Common myeloid progenitor, CD34-positive (primary cell): ENCODE measurements at places on chromosomes 1 and 21.

DNA sequence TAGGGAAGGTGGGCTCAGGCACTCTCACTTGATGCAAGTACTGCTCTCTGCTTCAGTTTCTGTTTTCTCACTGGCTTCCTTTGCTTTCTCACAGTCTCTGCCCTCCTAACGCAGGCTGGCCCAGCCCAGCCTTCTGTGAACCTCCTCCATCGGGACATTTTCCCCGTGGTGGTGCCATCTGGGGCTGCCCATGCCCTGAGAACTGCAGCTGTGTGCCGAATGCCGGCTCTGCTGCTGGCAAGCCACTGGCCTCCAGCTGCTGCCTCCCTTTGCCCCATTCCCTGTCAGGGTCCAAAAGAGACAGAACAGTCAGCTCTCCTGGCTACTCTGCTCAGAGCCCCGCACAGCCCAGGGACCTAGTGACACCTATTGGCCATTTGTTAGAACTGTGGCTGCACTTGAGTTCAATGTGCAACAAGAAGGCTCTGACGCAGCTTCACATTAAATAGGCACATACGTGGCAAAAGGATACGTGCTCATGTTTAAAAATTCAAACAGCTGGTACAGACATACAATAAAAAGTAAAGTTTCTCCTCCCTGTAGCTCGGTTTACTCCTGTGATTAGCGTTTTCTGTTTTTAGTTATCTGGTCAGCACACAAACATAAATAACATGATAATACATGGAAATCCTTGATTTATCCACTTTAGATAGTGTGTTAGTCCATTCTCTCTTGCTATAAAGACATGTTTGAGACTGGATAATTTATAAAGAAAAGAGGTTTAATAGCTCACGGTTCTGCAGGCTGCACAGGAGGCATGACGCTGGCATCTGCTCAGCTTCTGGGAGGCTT, 46.6 kb downstream of the FCRL5 start:
- H3K4me1 ChIP-seq: no peaks in the 10 kb centered on the region
- no peak overlapping the region for H3K4me3 ChIP-seq
- H3K36me3 ChIP-seq: no peaks in the 10 kb centered on the region
- DNase-seq: peak; percentile 66

- H3K27ac ChIP-seq: no peak overlapping the region
- peaks cover 7% of the 10 kb centered on the region for H3K4me1 ChIP-seq
- no peak for DNase-seq
- no peaks in the 10 kb centered on the region for H3K27me3 ChIP-seq
- H3K36me3 ChIP-seq: peaks cover 23% of the 10 kb centered on the region
- no peak overlapping the region for H3K4me3 ChIP-seq
These were observed 154.0 kb downstream of the DHRS3 start for GRCh38 chr1:12464045-12464461.

DNA sequence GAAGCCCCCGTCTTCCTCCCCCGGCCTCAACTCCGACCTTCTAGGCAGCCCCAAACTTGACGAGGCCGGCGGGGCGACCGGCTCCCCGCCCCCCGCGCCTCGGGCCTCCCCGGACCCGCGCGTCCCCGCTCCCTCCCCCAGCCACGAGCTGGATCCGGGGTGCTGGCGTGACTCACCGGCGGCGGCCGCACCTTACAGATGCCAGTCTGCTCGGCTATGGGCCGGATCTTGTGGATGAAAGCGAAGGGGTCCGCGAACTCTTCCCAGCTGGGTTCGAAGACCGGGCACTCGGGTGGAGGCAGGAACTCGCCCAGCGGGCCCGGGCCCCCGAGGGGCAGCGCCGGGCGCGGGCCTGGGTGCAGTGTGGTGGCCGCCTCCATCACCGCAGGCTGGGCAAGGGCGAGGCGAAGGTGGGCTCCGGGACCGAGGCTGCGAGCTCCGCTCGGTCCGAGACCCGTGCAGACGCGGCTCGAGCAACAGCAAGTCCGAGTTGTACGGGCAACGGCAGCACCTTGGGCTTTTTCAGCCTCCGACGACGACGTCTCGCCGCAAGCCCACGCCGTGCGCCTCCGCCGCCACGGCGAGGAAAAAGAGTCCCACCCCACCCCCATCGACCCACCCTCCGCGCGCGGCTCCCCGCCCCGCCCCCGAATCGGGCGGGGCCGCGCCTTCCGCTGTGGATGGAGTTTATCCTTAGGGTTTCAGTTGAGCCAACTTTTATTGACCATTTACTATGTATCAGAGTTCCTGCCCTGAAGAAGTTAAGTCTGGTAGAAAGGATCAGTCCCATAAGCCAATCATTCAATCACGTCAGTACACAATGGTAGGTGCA, at the start of gene KDM5B:
Gene KDM5B, minus strand, starts transcription at position 496 of the 832 bp plus-strand sequence. Its CDS starts 116 bp downstream, at position 380.
- H3K4me3 ChIP-seq: peak within 1 kb of the TSS; percentile 85
- peaks cover 4% of the 10 kb centered on the region for H3K27me3 ChIP-seq
- peak within 1 kb of the TSS; percentile 88 for H3K27ac ChIP-seq
- H3K36me3 ChIP-seq: no peaks in the 10 kb centered on the region

GRCh38 chr1:152759453-152760173, 1.8 kb downstream of the KPRP start:
- no peak overlapping the region for H3K4me3 ChIP-seq
- no peaks in the 10 kb centered on the region for H3K36me3 ChIP-seq
- H3K27ac ChIP-seq: no peak overlapping the region
- no peak for DNase-seq

- DNase-seq: peak; percentile 8
- no peaks in the 10 kb centered on the region for H3K36me3 ChIP-seq
- no peaks in the 10 kb centered on the region for H3K4me1 ChIP-seq
- no peaks in the 10 kb centered on the region for H3K27me3 ChIP-seq
- H3K27ac ChIP-seq: no peak overlapping the region
These were observed 226.1 kb downstream of the KCTD3 start for GRCh38 chr1:215793180-215793579.

GRCh38 chr1:202348005-202348508, 442 bp upstream of the PPP1R12B start:
- H3K36me3 ChIP-seq: no peaks in the 10 kb centered on the region
- H3K4me3 ChIP-seq: no peak overlapping the region
- peaks cover 10% of the 10 kb centered on the region for H3K4me1 ChIP-seq
- no peak for DNase-seq

DNA sequence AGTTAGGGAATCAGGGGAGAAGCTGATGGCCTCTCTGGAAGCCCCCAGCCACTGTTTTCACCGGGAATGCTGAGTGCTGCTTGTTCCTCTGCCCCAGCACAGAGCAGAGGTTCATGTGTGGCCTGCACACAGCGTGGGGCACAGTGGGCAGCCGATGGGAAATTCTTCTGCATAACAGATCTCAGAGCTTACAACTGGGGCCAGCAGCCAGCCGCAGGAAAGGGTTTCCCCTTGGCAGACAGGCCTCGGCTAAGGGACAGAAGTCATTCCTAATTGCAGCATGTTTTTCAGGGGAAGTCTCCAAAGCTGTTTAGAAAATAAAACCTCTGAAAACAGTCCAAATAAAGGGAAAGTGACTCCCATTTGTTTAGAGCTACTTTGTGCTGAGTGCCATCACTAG, 22.6 kb downstream of the HMGB4 start:
- no peaks in the 10 kb centered on the region for H3K36me3 ChIP-seq
- DNase-seq: no peak

- H3K27ac ChIP-seq: no peak overlapping the region
- no peaks in the 10 kb centered on the region for H3K4me1 ChIP-seq
- no peaks in the 10 kb centered on the region for H3K36me3 ChIP-seq
- no peak for DNase-seq
These were observed 89.2 kb downstream of the PLXNA2 start for GRCh38 chr1:208154679-208155642.
